Stimulated activated CD4-positive, alpha-beta T cell treated with anti-CD3 and anti-CD28 coated beads, TNF-alpha, amount 100 ng/mL, for 24 hours (primary cell): ENCODE measurements at places on chromosomes 6 and 20.

DNA sequence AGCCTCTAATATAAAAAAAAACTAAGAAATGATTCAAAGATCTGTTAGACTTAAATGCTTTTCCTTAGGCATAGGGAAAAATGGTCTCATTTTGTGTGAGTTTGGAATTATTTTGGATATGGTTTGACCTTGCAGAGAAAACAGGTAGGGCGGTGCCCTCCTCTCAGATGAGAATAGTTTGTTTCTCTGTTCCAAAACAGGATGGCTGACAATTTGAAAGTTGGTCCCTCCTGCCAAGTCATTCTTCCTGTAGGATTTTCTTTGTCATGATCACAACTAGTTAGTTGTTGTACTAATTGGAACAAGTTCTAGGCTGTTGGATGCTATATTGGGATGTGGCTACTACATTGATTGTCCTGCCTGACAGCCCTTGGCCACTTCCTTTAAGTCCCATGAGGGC, 108.6 kb downstream of the BCKDHB start:
- no peak for DNase-seq

GRCh38 chr6:75262716-75263400, 19.3 kb upstream of the COX7A2 start:
- DNase-seq, result no peak

DNA sequence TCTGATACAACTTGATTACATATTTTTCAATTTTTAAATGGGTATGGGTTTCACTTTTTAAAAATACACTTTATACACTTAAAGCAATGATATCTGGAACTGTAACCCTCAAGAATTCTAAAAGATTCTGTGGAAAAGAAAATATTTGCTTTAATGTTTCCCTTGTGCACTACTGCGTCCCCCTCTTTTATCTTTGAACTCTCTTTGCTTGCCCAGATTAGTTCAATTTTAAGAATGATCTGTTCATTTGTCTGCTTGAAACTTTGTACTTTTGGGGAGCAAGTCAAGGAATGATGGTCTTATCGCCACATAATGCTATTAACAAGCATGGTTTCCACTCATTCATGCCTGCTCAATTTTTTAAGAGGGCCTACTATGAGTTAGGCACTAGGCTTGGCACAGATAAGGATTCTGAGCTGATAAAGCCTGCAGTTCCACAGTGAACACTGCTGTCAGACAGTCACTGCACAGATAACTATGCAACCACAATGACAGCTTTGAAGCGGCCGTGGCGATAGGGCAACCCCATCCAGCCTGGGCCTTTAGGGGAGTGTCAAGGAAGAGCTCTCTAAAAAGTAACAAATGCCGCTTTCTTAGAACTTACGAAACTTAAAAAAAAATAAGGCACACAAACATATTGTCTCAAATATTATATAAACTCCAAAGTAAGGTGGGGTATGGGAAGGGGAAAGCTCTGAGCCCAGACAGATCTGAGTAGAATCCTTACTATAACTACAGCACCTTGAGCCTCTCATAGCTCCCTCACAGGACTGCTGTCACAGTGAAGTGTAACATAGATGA, 29.7 kb downstream of the FYN start:
- no peak for DNase-seq

DNA sequence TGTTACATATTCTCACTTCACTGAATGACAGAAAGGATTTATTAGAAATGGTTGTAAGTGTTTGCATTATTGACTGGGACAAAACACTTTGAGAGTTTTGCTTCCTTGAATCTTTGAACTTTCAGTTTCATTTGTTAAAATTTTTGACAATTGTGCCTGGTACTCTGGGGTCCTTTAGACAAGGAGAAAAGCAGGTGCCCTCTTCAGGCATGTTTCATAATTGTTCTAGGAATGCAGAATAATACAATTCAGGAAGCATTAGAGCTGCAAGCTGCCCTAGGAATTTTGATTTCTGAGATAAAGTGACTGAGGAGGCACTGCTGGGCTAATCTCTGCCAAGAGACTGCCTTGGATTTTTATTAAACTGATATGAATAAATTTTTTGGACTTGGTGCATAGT, 49.7 kb downstream of the TOP1 start:
- DNase-seq, result no peak
